ENCODE measurements at places on chromosomes 4 and X. TPM values are rescaled to one million over a fixed set of nuclear protein-coding genes. Genes with fewer than 3 reads are reported as not detected.
A peak's percentile ranks its signal among the peaks of the same experiment; 100 is the strongest.

The SPANXN3 gene
- not detected for polyA plus RNA-seq

The RHOXF2B gene
- not detected for polyA plus RNA-seq

The TBC1D8B gene
- 11.5 TPM for polyA plus RNA-seq

- no peak overlapping the region for H3K4me3 ChIP-seq
- peaks cover 43% of the 10 kb centered on the region for H3K4me1 ChIP-seq
- H3K27me3 ChIP-seq, result no peaks in the 10 kb centered on the region
- DNase-seq, result peak; percentile 87
These were observed 70.1 kb downstream of the PRSS12 start for GRCh38 chr4:118282692-118283091.

DNA sequence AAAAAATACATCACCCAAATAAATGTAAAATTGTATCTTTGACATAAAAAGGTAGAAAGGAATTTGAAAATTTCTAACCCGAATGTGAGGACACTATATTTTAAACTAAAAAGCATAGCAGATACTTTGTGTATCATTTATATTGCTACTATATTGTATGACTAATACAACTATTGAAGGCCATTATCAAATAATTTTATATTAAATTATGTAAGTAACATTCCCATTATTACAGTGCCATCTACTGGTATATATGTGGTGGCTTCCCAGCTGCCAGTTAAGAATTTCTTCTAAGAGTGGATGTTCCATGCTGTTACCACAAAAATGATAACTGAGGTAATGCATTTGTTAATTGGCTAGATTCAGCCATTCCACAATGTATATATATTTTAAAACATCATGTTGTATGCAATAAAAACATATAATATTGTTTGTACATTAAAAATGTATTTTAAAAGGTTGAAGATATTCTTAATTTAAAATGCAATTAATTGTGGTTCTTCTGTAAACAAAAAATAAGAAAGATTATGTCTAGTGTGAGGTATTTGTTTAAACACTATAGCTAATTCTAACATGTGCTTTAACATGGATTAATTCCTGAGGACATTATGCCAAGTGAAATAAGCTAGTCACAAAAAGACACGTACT lies 65.3 kb downstream of the EGF start:
- H3K27me3 ChIP-seq, result no peaks in the 10 kb centered on the region
- DNase-seq, result peak; percentile 78
- peaks cover 17% of the 10 kb centered on the region for H3K4me1 ChIP-seq
- no peak overlapping the region for H3K27ac ChIP-seq
- no peak overlapping the region for H3K4me3 ChIP-seq
- H3K36me3 ChIP-seq, result no peaks in the 10 kb centered on the region

All from GM23248 (cell line).